ENCODE measurements at places on chromosomes 6 and 20.
A peak's percentile ranks its signal among the peaks of the same experiment; 100 is the strongest.

DNA sequence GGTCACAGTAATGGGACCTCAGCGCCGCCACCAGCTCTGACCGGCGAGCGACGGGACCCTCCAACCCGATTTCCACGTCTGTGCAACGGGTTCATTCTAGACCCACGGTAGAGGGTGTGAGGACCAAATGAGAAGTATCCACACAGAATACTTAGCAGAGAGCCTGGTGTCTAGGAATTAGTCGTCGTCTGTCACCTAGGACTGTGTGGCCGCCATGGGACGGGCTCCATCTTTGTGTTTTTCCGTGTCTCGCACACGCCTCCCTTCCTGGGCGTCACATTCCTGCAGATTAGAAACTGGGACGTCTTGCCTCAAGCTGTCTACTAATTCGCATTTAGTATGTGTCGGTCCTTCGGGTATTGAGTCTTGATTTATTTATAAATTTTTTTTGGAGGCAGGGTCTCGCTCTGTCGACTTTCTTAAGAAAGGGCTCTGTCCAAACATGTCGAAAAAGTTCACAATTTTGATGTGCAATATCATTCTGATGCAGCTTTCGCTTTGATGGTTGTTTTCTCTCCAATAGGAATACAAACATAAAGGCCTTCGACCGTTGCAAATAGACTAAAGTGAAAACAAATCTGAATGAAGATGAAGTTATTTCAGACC is 563 bp downstream of the MGME1 start:
- DNase-seq = peak; percentile 54

DNA sequence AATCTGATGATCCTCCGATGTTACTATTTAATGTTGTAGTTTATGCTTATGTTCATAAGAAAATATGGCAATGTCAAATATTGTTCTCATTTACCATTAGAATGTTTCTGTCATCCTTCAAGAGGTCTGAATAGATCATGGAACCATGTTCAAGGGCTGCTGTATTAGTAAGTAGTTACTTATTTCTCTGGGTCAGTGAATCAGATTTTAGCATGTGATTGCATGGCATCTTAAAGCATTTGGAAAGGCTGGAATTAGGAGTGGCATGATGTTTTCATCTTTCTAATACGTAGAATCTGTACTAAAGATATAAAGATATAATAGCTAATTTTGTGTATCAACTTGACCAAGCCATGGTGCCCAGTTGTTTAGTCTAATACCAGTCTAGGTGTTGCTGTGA is 40.5 kb upstream of the NKX2-4 start:
- no peak for DNase-seq

DNA sequence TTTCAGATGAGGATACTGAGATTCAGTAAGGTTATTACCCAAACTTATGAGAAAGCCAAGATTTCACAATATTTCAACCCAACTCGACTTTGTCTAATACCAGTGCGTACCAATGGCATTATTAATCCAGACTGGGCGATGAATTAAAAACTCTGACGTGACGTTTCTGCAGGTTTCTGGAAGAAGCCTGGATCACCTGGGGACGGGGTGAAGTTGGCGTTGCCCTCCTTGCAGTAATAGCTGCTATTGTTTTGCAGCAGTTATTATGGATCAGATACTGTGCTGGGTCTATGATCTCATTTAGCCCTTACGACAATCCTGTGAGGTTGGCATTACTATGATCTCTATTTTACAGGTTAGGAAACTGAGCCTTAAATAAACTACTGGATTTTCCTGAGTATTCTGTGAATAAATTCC is 569 bp upstream of the CDC5L start:
- no peak for DNase-seq

DNA sequence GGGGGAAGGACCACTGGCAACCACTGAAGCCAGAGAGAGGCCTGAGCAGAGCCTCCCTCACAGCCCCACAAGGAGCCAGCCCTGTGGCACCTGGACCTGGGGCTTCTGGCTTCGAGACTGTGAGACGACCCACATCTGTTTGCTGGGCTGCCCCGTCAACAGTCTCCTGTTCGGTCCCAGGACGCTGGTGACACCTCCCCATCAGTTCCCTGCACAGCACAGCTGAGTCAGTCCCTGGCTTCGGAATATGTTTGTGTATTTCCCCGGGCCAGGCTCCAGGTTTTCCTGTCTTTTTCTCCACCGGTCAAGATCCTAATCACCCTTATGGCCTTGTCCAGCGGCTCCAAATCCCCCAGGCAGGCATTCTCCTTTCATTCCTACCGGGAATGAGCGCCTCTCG is 46.4 kb upstream of the SMOC2 start:
- DNase-seq = no peak

GRCh38 chr6:111683749-111684267 is 78.1 kb upstream of the TRAF3IP2 start:
- DNase-seq = no peak

DNA sequence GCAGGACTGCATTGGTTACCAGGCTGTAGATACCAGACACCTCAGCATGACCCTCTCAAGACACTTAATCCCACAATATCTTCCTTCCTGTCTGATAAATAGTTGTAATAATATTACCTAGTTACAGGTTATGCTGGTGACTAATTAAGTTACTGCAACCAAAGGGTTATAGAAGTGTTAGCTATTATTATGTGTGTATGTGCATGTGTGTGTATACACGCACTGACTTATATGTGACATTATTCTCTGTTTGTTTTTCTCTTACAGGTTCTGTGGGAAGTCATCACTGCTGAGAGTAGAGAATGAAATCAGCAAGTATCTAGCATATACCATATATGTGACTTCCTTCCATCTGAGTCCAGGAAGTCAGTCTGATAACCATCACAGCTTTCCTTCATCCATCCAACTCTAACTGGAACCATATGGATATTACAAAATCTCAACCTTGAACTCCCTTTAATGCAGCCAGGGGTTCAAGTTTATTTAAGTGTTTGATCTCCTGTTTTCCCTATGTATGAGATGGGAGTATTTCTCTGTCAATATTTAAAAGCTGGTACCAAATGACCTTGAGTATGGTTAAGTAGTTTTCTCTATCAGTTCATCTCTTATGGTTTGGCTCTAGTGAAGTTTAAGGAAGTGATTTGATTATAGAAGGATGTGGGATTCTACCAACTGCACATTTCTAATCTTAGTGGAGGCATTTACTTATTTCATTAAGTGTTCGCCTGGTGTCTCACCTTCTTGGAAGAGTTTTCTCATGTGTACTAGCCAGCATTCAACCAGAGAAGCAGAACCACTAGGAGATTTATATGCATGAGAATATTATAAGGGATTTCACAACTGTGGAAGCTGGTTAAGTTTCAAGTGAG is 313.2 kb downstream of the HIVEP2 start:
- no peak for DNase-seq

DNA sequence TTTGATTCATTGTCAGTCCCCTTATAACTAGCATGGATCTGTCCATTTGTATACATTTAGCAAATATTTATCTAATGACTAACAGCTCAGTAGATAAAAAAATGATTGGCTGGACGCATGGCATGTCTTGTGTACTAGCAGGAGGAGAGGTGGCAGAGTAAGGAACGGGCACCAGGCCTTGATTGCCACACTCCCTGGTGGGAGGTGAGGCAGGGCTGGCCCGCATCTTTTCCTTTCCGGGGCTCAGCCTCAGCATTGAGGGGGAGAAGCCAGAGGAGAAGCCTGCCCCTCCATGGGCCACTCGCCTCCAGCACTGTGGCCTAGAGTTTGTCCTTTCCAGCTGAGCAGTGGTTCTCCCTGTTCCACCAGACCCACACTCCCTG is 84.9 kb upstream of the TMEM181 start:
- no peak for DNase-seq

GRCh38 chr6:52566201-52566600 is 10.7 kb downstream of the TRAM2 start:
- DNase-seq = no peak

GRCh38 chr20:63343460-63344445 is 17.4 kb downstream of the CHRNA4 start:
- no peak for DNase-seq
